ENCODE measurements at places on chromosomes 13 and 19. TPM values are rescaled to one million over a fixed set of nuclear protein-coding genes. Genes with fewer than 3 reads are reported as not detected.

CASP14 gene
- total RNA-seq: not detected

GIPC1 gene
- 97.7 TPM for total RNA-seq

C19orf12 gene
- 22.1 TPM for total RNA-seq

LPAR6 gene
- total RNA-seq: 30.9 TPM

OVOL3 gene
- total RNA-seq: not detected

RDH8 gene
- not detected for total RNA-seq

SHISA2 gene
- total RNA-seq: 26.3 TPM

KCNRG gene
- 1.5 TPM for total RNA-seq

ZNF724 gene
- total RNA-seq: 2.3 TPM

RASAL3 gene
- 19.1 TPM for total RNA-seq

PCP2 gene
- total RNA-seq: 3.5 TPM

KLHL1 gene
- not detected for total RNA-seq

ZNF227 gene
- 17.0 TPM for total RNA-seq

ZNF530 gene
- 2.9 TPM for total RNA-seq

CYP2F1 gene
- not detected for total RNA-seq

CD33 gene
- total RNA-seq: 20.7 TPM

VSTM1 gene
- total RNA-seq: 1.1 TPM

ZNF20 gene
- total RNA-seq: 3.3 TPM

SLC10A2 gene
- not detected for total RNA-seq

SIGLEC10 gene
- 12.6 TPM for total RNA-seq

DENND1C gene
- 8.7 TPM for total RNA-seq

RASIP1 gene
- 54.5 TPM for total RNA-seq

SELENOV gene
- total RNA-seq: not detected

COX7A1 gene
- total RNA-seq: 79.4 TPM

RNF17 gene
- not detected for total RNA-seq

NCR1 gene
- total RNA-seq: 1.5 TPM

NKPD1 gene
- total RNA-seq: not detected

PTBP1 gene
- 245 TPM for total RNA-seq

SHC2 gene
- 37.8 TPM for total RNA-seq

SLC17A7 gene
- total RNA-seq: 0.69 TPM

TEX101 gene
- total RNA-seq: not detected

ASF1B gene
- 1.9 TPM for total RNA-seq

PNMA8A gene
- total RNA-seq: 1.8 TPM

CCDC61 gene
- total RNA-seq: 15.4 TPM

AMER2 gene
- not detected for total RNA-seq

MCF2L gene
- 69.7 TPM for total RNA-seq

GNA15 gene
- total RNA-seq: 18.6 TPM

WBP4 gene
- total RNA-seq: 11.0 TPM

RXFP2 gene
- not detected for total RNA-seq

APOC4 gene
- not detected for total RNA-seq

ACP7 gene
- not detected for total RNA-seq

HSH2D gene
- total RNA-seq: 6.0 TPM

MCEMP1 gene
- 97.9 TPM for total RNA-seq

NEK3 gene
- total RNA-seq: 11.7 TPM

FCAR gene
- 3.2 TPM for total RNA-seq

SLITRK6 gene
- 0.78 TPM for total RNA-seq

PALM gene
- total RNA-seq: 56.9 TPM

KLK14 gene
- not detected for total RNA-seq

OR7A5 gene
- not detected for total RNA-seq

ZNF667 gene
- total RNA-seq: 2.8 TPM

ICAM5 gene
- total RNA-seq: 18.3 TPM

MATK gene
- total RNA-seq: 22.6 TPM

Data from upper lobe of right lung (tissue), 1 donor.